ENCODE measurements at places on chromosomes 3 and 15. TPM values are rescaled to one million over a fixed set of nuclear protein-coding genes. Genes with fewer than 3 reads are reported as not detected.

Gene SEMA5B
- not detected for total RNA-seq

Gene TMEM42
- 0.14 TPM for total RNA-seq

Gene SLC15A2
- not detected for total RNA-seq

Gene CCK
- not detected for total RNA-seq

Gene CFAP20DC
- 6.5 TPM for total RNA-seq

Gene SPSB4
- 2.9 TPM for total RNA-seq

Gene TEX9
- total RNA-seq, result 9.0 TPM

Gene LRRC2
- 0.07 TPM for total RNA-seq
